ENCODE measurements at places on chromosomes 4 and X.

GRCh38 chr4:2595952-2596552 is 59.6 kb downstream of the FAM193A start:
- DNase-seq: no peak

GRCh38 chr4:139550724-139551429 is 5.1 kb downstream of the SETD7 start:
- DNase-seq: no peak

DNA sequence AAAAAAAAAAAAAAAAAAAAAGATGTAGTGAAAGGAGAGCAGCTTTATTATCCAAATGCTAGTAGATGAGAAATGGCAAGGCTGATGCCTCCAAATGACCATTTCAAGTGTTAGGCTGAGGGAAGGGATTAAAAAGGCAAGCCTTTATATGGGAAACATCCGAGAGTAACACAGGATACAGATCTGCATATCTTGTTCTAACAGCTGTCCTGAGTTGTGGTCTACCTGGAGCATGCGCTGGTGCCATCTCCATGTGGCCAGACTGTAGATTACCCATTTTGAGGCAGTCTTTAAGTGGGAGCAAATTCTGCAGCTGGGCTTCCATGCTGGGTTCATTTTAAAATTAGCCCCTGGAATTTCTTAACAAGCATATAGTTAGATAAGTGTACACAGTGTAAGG is 26.0 kb upstream of the ELF2 start:
- DNase-seq: no peak

- DNase-seq: no peak
Observed at GRCh38 chr4:10259976-10260375, 143.4 kb upstream of the WDR1 start.

- no peak for DNase-seq
Observed at GRCh38 chr4:1775731-1776500, 17.2 kb upstream of the FGFR3 start.

GRCh38 chrX:129648514-129649267 is 6.1 kb downstream of the APLN start:
- no peak for DNase-seq

- no peak for DNase-seq
Observed at GRCh38 chr4:113695328-113696169, 66.0 kb downstream of the CAMK2D start.

- no peak for DNase-seq
Observed at GRCh38 chrX:148915474-148915873, 415.1 kb downstream of the AFF2 start.

GRCh38 chr4:77856152-77856551 is 6.5 kb upstream of the MRPL1 start:
- no peak for DNase-seq

DNA sequence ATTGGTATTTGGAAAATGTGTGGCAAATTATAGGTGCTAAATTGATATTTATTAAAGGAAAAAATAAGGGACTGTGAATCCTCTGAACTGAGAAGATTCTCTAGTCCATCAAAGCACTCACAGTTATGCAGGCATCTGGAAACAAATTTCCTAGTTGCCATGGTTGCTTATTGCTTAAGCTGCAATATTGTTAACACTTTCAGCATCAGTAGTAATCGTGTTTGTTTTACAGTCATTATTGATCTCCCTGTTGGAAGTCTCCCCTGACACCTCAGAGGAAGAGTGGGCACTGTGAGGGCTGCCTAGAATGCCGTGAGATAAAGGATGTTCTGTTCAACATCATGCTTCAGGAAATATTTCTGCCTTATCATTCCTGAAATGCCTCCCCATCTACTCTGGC is 2004.3 kb upstream of the ADGRL3 start:
- no peak for DNase-seq

- no peak for DNase-seq
Observed at GRCh38 chr4:159096434-159096833, 6.4 kb upstream of the RAPGEF2 start.

DNA sequence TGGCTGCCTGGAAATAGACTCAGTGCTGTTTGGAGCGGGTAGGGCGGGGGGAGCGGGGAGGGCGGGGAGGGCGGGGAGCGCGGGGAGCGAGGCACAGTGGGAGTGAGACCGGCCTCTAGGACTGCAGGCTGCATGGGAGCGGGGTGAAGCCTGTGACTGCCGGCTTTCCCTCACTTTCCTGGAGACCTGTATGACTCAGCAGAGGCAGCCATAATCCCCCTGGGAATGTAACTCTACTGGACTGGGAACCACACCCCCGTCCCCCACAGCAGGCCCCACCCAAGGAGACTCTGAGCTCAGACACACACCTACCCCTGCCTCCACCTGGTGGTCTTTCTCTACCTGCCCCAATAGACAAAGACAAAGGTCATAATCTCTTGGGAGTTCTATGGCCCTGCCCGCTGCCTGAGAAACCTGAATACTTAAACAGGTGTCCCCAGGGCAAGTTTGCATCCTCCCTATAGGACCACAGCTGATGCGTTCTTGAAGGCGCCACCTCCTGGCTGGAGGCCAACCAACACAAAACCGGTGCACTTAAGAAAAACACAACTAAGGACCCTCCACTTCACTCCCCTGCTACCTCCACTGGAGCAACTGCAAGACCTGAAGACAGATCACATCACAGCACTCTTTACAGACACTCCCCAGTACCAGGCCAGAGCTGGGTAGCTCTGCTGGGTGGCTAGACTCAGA is 18.0 kb downstream of the HDAC8 start:
- no peak for DNase-seq

- no peak for DNase-seq
Observed at GRCh38 chrX:20011608-20012007, 20.7 kb upstream of the BCLAF3 start.

DNA sequence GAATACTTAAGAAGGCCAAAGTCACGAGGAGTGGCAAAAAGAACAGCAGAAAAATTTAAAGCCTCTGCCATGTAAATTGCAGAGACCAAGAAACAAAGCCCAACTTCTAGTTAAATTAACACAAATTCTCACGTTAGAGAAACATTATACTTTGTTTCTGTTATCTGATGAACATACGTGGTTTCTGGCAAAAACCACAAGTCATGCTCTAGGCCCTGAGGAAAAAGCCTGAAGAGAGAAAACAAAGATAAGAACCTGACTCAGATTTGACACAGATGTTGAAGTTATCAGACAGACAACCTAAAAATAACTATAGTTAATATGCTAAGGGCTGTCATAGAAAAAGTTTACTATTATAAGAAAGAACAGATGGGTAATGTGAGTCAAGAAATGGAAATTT is 149.1 kb upstream of the PCDH10 start:
- DNase-seq: no peak

- no peak for DNase-seq
Observed at GRCh38 chr4:48065587-48066052, 49.0 kb downstream of the NIPAL1 start.

DNA sequence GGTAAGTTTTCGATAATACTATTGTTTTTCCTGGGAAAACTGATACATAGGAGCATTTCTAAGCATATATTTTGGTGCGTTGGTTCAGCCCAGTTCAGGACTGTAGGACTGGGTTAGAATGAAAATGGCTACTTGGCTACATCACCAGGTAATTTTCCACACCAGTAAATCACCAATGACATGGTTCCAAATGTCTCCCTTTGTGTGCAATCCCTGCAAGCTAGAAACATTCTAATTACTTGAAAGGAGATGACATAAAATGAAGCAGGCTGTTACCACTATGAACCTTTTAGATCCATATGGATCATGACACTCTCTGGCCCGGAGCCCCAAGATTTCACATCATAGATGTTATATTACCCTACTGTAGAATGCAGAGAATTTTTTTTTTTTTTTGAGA is 577.4 kb upstream of the FTHL17 start:
- no peak for DNase-seq

GRCh38 chr4:143438710-143439109 is 74.8 kb upstream of the SMARCA5 start:
- no peak for DNase-seq

- DNase-seq: peak; percentile 91
Observed at GRCh38 chrX:129932016-129932820, 26.3 kb downstream of the UTP14A start.

DNA sequence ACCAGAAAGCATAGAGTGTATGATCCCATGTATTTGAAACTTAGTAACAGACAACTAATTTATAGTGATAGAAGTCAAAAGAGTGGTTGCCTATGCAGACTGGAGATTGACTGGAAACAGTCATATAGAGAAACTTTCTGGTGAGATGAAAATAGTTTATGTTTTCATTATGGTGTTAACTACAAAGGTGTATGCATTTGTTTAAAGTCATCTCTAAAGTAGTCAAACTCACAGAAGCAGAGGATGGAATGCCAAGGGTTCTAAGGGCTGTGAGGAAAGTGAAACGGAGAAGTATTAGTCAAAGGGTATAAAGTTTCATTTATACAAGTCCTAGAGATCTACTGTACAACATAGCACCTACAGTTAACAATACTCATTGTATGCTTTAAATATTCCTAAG is 45.8 kb downstream of the ENOX2 start:
- DNase-seq: no peak

DNA sequence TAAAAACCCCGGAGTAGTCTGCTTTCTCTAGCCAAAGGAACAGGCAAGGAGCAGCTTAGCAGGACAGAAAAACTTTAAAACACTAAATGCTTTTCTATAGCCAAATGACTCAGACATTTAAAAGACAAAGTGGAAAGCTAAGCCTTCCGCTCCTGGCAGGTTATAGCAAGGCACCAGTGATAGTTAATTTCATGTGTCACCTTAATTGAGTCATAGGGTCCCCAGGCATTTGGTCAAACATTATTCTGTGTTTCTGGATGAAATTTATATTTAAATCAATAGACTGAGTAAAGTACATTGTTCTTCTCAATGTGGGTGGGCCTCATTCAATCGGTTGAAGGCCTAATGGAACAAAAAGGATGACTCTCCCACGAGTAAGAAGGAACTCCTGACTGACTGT is 885.7 kb upstream of the ADGRL3 start:
- no peak for DNase-seq

GRCh38 chr4:73520821-73521220 is 39.3 kb downstream of the AFM start:
- DNase-seq: no peak

DNA sequence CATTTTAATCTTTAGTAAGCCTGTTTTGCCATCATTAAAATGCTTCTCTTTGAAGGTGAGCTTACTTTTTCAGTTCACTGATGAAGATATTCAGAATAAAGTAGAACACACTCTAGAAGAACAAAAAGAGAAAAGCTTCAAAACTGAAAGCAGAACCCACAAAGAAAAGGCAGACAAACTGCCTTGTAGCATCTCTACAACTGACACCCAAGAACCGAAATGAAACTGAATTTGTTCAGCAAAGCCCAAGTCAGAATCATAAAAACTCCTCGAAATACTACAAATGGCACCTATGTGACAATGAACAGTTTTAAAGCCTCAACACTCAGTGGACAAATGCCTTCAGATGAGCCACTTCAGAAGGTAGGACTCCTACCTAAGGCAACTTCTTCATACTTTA is 83.6 kb downstream of the MAML3 start:
- no peak for DNase-seq

DNA sequence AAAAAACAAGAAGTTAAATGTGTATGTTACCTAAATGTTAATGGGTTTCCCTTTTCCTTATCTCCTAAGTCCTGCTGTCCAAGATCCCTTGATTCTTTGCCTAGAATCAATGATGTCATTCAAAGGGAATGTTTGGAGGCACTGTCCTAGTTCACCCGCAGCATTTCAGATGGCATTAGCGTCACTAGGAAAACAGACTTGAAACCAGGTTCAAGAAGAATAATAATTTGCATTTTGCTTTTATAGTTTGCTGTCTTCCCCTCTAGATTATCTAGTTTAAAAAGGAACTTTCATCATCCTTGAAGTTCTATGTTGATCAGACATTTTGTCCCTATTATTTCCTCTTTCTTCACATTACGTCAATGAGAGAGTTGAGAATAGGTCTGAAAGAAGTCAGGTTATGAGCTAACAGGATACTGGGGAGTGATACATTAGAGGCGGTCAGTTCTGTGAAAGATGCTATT is 234.1 kb upstream of the PGRMC2 start:
- DNase-seq: no peak

- no peak for DNase-seq
Observed at GRCh38 chrX:1874899-1875298, 260.0 kb downstream of the ASMT start.

DNA sequence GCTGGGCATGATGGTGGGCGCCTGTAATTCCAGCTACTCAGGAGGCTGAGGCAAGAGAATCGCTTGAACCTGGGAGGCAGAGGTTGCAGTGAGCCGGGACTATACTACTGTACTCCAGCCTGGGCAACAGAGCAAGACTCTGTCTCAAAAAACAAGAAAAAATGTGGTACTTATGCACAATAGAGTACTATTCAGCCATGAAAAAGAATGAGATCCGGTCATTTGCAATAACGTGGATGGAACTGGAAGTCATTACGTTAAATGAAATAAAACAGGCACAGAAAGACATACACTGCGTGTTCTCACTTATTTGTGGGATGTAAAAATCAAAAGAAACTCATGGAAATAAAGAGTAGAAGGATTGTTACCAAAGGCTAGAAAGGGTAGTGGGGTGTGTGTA is 12.1 kb downstream of the RPGR start:
- DNase-seq: no peak

DNA sequence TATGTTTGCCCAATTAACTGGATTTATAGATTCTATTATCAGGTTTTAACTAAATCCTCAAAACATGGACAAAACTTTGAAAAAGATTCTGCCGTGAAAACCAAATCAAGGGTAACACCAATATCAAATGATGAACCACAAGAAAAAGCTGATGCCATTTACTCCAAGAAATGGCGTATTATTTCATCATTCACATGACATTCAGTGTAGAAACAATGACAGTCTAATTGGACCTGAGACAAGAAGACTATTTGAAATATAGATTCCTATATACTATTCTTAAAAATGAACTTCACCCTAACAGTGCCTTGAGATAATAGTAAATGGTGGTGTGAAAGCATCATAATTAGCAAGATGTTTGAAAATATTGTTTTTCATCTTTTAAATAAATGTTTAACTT is 4.8 kb downstream of the SLC25A31 start:
- DNase-seq: no peak

DNA sequence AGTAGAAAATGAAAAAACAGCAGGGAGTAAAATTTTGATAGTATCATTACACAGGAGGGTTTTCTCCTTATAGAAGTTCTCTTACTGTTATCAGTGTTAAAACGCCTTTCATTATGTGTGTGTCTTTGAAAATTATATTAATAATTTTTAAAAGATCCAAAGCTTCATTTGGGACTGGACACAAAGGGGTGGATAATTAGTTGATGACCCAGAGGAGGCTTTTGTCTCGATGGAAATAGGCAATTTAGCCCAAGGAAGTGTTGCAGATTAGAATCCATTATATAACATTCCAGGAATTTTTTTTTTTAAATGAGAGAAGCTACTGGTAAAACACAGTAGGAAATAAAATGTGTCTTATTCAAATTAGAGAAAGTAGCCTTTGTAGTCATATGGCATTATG is 1339.3 kb downstream of the FSTL5 start:
- no peak for DNase-seq

GRCh38 chr4:42636645-42636949 is 20.3 kb downstream of the ATP8A1 start:
- no peak for DNase-seq
